Stimulated activated CD4-positive, alpha-beta T cell treated with anti-CD3 and anti-CD28 coated beads, Interleukin-15, amount 100 ng/mL, for 1 hour (primary cell): ENCODE measurements at places on chromosomes 4 and X.

- DNase-seq, result no peak
Measured at GRCh38 chr4:109921384-109921808, 8.7 kb downstream of the EGF start.

DNA sequence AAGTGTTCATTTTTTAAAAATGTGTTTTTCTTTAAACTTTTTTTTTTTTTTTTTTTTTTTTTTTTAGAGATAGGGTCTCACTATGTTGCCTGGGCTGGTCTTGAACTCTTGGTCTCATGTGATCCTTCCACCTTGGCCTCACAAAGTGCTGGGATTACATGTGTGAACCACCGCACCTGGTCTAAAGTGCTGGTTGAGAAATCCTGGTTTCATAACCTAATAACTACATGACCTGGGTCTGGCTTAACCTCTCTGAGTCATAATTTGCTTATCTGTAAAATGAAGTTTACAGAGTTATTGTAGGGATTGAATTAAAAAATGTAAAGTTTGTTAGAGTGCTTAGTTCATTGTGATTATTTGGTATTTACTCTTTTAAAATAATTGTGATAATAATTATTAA, 5.2 kb downstream of the HSD17B13 start:
- no peak for DNase-seq

DNA sequence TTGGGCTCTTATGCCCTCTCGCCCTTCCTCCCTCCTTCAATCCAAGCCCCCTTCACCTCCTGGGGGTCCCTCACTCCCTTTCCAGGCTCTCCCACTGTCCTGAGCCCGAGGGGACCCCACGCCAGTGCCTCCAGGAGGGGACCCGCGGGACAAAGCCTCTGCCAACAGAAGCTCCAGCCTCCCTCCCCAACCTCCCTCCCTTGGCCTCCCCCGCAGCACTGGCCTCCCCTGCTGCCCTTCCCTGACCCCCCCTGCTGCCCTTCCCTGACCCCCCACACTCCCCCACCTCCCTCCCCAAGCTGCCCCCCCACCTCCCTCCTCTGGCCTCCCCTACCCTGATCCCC, 71.0 kb upstream of the MXD4 start:
- no peak for DNase-seq

GRCh38 chrX:71106427-71106826, at the start of gene CXorf65:
Gene CXorf65, minus strand, starts transcription at chrX:71106740. Its CDS starts 184 bp downstream, at chrX:71106556.
- DNase-seq, result no peak

DNA sequence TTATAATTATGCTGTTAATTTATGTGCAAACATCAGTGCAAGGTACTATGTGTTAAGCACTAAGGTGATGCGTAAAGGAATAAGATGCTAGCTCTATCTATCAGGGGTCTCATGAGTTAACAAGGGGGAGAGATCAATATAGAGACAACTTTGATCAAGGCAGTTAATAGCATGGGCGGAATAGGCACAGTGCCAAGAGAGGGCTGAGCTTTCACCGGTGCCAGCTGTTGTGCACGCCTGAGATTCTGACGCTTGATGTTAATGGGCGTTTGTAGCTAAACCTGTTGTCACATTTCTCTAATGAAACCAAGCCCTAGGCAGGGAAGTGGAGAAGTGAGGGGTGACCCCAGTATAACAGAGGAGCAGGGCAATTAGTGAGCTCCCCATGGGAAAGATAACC, 86.0 kb upstream of the NMU start:
- no peak for DNase-seq
